ENCODE measurements at places on chromosomes 2 and 18. TPM values are rescaled to one million over a fixed set of nuclear protein-coding genes. Genes with fewer than 3 reads are reported as not detected.
A peak's percentile ranks its signal among the peaks of the same experiment; 100 is the strongest.

- peak; percentile 57 for DNase-seq
Observed at GRCh38 chr2:203453858-203454451, 81.1 kb downstream of the RAPH1 start.

GRCh38 chr18:76209597-76209996 is 285.4 kb downstream of the ZNF516 start:
- DNase-seq: no peak

DNA sequence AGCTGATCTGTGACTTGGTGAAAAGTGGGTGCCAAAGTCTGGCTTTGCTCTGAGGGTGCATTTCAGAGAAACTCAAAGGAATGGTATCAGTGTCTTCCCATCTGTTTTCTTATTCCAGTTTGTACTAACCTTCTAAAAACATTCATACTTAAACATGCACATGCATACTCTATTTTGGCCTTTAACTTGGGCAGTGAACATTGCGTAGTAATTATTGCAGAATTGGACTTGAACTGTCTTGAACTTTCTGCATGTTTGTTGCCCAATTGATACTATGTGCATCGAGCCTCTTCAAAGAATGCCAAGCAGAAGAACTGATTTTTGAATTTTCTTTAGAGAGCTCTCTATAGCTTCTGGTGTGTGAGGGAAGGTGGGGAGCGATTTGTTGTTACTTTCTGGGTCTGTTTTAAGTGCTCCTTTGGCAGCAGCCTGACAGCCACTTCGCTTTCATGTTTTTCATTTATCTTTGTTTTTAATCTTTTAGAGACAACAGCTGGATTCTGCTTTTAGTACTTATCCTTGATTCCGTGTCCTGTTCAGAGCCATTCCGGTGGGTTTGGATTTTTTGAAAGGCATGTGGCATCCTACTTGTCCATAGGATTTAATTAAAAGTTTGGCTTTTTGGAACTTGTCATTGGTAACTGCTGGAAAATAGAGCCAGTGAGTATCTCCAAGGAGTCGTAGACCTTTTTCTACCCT is 159.2 kb downstream of the RAPGEF4 start:
- DNase-seq: no peak

The NBAS gene
- 38.9 TPM for total RNA-seq
